ENCODE measurements at places on chromosomes 7 and 10.
A peak's percentile ranks its signal among the peaks of the same experiment; 100 is the strongest.

- DNase-seq, result no peak
These were observed 105.2 kb downstream of the PLCE1 start for GRCh38 chr10:94098896-94099295.

- no peak for DNase-seq
These were observed 30.2 kb upstream of the NUB1 start for GRCh38 chr7:151311294-151311864.

- no peak for DNase-seq
These were observed 29.6 kb upstream of the NDST2 start for GRCh38 chr10:73841061-73841421.

DNA sequence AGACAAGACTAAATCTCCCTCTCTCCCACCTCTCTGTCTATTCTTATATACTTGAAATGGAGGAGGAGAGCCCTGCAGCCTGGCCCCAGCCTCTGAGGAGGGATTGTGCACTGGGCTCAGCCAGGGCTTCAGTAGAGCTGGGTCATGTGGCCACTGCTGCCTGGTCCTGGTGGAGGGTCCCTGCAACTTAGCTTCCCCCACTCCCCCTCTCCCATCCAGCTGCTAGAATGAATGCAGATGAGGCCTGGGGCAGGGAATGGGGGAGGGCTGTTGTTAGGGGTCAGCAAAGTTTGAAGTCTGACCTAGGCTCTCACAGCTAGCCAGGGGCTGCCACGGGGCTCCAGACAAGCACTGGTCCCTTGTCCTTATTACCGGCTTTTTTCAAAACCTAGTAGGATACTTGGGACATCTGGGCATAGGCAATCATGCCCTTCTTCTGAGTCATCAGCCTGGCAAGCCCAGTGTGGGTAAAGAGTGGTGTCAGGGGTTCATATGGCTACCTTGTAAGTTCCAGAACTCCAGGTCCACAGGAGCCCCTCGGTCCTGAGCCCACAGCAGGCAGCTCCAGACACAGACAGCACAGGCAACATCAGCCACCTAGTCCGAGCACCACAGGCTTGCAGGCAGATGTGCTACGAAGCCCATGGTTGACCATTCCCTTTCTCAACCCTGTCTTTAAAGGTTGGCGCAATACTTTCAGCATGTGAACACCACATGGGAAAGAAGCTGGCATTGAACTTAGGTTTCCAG, 12.8 kb upstream of the CXCL12 start:
- DNase-seq, result no peak

GRCh38 chr10:123619067-123619855, 46.9 kb upstream of the GPR26 start:
- DNase-seq, result no peak

GRCh38 chr10:124378881-124379471, 39.7 kb downstream of the OAT start:
- no peak for DNase-seq

GRCh38 chr7:42189535-42189934, 47.5 kb downstream of the GLI3 start:
- no peak for DNase-seq

DNA sequence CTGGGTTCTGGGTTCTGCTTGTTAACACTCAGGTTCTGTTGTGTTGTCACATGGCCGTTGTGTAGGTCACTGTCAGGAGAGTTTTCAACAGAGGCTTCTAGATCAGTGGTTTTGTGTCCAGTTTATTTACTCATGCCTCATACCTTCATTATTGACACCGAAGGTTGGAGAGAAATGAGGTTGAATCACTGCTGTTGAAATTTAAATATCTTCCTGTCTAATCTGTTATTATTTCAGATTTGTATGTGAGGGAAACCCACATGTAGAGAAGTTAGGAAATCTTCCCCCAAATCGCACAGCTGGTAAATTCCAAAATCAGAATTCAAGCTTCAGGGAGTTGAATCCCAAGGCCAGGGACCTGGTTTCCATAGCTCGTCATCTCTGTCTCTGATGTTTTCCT, 28.3 kb upstream of the KLF6 start:
- no peak for DNase-seq

DNA sequence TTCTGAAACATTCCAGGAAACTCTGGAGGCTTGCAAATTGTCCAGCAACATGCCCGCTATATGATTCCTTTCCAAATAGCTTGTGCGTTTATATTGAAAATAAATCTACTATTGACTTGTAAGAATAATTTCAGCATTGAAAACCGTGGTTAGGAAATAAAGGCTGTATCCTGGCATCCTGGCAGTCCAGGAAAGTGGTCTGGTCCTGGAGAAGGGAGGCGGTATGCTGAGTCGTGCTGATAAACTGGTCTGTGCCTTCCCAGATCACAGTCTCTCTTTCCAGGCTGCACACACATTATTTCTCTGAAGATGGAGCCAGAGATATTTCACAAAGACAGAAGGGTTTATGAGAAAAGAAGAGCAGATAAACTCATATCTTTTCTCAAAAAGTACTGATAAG, 350.1 kb upstream of the COBL start:
- DNase-seq, result no peak

- no peak for DNase-seq
These were observed 49.1 kb downstream of the AOC1 start for GRCh38 chr7:150901160-150902035.

- DNase-seq, result no peak
These were observed 123.2 kb upstream of the CACNA2D1 start for GRCh38 chr7:82566752-82567151.

- no peak for DNase-seq
These were observed 62.7 kb upstream of the NFKB2 start for GRCh38 chr10:102332772-102333171.

DNA sequence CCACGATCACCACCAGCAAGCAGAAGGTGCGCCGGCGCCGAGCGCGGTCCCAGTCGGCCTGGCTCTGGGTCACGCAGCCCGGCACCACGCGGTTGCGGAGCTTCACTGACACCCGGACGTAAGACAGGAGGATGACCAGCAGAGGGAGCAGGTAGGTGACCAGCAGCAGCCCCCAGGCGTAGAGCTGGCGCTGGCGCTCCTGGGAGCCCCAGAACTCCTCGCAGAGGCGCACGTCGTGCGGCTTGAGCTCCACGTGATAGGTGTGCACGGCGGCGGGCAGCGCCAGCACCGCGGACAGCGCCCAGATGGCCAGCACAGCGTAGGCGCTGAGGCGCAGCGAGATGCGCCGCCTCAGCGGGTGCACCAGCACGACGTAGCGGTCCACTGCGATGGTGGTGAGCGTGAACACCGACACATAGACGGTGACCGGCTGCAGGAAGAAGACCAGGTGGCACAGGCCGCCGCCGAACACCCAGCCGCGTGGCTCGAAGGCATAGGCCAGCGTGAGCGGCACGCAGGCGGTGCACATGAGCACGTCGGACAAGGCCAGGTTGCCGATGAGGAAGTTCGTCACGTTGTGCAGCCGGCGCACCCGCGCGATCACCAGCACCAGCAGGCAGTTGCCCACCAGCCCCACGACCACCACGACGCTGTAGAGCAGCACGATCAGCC, 920 bp downstream of the PRLHR start:
- no peak for DNase-seq

GRCh38 chr10:112202561-112203241, 19.1 kb upstream of the GPAM start:
- DNase-seq, result no peak

- no peak for DNase-seq
These were observed 123.8 kb downstream of the IPMK start for GRCh38 chr10:58143944-58144343.

DNA sequence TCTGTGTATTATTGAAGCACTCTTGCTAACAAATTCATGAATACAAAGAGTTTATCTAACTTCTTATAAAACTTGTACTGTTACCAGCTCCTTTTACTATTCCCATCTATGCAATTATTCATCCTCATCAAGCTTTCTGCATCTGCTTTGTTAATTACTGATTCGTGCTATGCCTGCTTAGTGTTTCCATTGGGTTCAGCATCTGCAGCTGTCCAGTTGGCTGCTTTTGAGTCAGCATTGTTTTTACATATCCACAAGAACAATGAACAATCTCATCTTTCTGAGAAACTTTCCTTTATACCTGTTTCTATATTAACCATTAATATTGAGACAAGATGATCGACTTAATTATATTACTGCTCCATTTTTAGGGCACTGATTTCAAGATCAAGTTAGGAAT, 19.6 kb upstream of the ANLN start:
- no peak for DNase-seq

DNA sequence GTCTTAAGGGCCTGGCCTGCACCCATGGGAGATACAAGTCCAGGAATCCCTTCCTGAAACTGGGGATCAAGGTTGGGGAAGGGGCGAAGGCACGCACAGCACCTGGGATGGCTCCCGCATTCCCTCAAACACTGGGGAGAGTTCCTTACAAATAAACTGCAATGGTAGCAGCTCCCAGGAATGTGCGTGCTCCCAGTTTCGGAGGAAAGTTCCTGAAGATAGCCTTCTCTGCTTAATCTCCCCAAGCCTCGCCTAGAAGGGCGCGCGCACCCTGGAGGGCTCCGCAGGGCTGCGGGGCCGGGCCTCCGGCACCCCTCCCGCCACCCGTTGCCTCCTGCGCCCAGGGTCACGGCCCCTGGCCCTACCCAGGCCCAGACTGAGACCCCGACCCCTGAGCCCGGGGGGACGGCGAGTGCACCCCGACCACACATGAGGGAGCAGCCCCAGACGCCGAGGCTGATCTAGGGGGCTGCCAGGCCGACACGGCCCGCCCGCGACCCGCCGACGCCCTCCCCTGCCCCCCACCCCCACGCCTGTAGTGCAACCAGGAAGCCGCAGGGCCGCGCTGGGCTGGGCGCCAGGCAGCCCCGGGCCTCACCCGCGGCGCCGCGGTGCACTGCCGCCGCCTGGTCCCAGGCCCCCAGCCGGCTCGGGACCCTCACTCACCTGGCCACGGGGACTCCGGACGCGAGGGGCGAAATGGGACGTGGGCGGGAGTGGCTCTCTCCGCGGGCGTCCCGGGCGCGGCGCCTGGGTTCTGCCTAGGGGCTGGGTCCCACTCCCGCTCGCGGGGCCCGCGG, 460 bp downstream of the ANXA11 start:
- no peak for DNase-seq

DNA sequence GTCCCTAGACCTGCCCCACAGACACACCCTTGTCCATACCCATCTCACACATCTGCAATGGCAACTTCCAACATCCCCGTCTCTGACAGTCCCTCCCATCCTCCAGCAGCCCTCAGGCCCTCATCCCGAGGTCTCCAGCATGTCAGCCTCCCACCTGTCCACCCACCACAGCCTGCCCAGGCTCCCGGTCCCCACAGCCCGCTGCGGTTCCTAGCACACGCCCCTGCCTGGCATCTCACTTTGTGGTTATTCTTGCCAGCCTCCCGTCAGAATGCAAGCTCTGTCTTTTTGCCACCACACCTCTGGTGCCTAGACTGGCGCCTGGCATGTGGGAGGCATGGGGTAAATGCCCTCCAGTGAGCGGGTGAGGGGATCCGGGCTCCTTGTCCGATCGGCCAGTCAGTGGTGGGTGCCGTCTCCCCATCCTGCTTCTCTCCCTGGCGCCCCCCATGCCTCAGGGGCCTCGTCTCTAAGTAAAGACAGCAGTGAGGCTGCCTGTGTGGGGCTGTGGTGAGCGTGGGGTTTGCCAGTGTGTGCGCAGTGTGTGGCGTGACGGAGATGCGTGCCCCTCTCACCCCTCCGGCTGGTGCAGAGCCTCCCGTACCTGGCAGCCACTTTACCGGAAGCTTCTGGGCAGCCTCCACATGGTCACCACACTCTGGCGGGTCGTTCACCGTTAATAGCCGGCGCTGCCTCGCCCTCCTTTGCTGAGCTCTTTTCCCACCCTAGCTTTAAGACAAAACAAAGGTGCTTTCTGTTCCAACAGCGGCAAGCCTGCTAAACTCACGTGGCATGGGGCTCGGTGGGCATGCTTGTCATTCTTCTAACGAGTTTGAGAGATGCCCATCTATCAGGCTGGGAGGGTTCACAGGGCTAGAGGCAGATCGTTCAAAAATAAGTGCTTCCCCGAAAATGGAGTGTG, 28.5 kb upstream of the TTYH3 start:
- no peak for DNase-seq

DNA sequence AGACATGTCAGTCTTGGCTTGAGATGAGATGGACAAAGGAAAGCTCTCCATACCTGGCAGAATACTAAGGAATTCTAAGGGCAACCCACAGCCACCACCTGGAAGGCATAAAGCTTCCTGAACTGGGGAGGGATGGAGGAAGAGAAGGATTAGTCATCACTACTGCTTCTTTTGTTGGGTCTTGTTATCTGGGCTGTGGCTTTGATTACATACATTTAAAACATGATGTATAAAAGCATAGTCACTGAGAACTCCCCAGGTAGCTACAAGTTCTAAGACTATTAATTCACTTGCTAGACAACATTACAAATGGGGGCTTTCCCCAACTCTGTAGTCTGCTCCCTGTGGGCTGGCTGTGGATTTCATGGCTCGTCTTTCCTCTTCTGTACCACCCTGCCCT, 58.2 kb downstream of the RBM33 start:
- no peak for DNase-seq

- peak; percentile 32 for DNase-seq
These were observed 110.7 kb downstream of the AKR1D1 start for GRCh38 chr7:138186951-138187351.

- DNase-seq, result no peak
These were observed 27.7 kb upstream of the SEPHS1 start for GRCh38 chr10:13375791-13376190.

GRCh38 chr10:121648493-121648892, 50.2 kb upstream of the FGFR2 start:
- DNase-seq, result no peak

- no peak for DNase-seq
These were observed 207.5 kb upstream of the GNAI1 start for GRCh38 chr7:79927116-79927515.

DNA sequence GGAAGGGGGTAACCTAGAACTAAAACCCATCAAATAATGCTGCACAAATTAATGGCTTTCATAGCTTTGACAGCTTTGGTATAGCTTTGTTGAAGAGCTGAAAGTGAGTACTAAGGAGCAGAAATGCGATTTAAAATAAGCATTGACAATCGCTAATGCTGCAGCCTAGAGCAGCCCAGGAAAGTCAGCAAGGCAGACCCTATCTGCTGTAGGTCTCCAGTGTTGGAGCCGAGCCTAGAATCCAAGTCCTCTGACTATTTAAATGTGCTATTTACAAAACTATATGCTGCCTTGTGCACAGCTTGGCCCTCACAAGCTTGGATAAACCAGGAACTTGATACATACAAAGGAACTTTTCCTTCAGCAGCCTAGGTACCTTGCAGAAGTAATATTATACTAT, 64.9 kb upstream of the ASAH2 start:
- DNase-seq, result no peak

GRCh38 chr10:24908793-24909423, 43.5 kb downstream of the PRTFDC1 start:
- no peak for DNase-seq

DNA sequence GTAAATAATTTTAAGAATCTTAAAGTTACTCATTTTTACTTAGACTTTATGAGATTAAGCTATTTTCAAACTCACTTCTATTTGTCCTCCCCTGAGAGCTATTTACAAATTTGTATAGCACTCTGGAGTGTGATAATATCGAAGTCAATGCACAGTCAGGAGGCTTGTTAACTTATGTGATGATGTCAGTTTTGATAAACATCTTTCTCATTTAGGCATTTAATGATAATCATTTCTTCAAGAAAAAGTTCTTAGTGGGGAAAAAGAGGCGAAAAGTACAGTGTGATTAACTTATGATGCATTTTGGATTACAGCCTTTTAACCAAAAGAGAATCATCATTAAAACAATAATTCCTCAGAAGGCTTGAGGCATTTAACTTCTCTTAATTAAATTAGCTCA, 468.6 kb downstream of the AUTS2 start:
- no peak for DNase-seq

GRCh38 chr7:85719981-85720953, 533.4 kb upstream of the SEMA3D start:
- no peak for DNase-seq

- no peak for DNase-seq
These were observed 19.0 kb downstream of the CDK6 start for GRCh38 chr7:92817398-92817797.

GRCh38 chr7:112995059-112995824, 91.4 kb downstream of the GPR85 start:
- DNase-seq, result no peak
